Activated T-cell treated with anti-CD3 and anti-CD28 coated beads, Interleukin-2, amount 50 U/mL, for 72 hours (primary cell): ENCODE measurements at places on chromosomes 5 and 9. TPM values are rescaled to one million over a fixed set of nuclear protein-coding genes. Genes with fewer than 3 reads are reported as not detected.

DNA sequence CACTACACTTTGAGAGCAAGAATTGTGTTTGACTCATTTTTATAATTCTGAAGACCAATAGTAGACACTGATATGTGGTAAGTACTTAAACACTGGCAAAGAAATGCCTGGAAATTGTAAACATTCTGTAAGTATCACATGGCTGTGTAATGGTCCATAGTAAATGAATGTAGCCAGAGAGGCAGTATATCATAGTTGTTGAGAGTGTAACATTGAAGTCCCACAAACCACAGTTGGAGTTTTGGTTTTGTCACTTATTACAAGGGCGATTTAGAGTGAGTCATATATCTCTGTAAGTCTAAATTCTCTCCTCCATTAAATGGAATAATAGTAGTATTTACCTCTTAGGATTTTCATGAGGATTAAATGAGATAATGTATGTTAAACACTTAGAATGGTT is 181.1 kb upstream of the MEF2C start:
- DNase-seq: no peak

DNA sequence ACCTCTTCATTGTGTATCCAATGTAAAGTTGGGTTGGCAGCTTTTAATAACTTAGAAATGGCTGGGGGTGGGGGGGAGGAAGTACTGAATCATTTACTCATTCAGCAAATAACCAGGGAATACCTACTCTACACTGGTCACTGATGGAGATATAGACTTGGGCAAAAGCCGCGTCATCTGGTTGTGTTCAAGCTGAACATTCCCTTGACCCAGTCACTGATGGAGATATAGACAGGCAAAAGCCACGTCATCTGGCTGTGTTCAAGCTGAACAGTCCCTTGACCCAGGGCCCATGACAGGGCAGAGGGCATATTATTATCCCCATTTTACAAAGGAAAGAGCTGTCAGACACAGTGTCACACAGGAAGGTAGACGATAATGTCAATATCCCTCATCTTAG is 32.6 kb downstream of the FOXI1 start:
- DNase-seq: no peak

DNA sequence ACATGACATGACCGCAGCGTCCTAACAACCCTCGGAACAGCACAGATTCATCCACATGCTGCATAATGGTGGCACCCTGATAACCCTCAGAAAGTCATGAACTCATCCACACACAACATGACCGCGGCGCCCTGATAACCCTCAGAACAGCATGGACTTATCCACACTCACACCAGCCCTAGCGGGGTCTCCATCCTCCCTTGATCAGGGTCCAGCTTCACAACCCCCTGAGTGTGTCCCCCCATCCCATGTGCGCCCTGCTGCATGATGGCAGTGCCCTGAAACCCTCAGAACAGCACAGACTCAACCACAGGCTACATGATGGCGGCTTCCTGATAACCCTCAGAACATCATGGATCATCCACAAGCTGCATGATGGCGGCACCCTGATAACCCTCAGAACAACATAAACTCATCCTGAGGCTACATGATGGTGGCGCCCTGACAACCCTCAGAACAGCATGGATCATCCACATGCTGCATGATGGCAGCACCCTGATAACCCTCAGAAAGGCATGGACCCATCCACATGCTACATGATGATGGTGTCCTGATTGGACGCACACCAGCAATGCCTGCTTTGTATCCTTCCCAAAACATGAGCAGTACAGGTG is 28.3 kb downstream of the SLC6A3 start:
- DNase-seq: no peak

- DNase-seq: no peak
These were observed 233.7 kb upstream of the ADAMTSL1 start for GRCh38 chr9:18240213-18240612.

- no peak for DNase-seq
These were observed 14.6 kb downstream of the MRPS27 start for GRCh38 chr5:72305194-72306142.

DNA sequence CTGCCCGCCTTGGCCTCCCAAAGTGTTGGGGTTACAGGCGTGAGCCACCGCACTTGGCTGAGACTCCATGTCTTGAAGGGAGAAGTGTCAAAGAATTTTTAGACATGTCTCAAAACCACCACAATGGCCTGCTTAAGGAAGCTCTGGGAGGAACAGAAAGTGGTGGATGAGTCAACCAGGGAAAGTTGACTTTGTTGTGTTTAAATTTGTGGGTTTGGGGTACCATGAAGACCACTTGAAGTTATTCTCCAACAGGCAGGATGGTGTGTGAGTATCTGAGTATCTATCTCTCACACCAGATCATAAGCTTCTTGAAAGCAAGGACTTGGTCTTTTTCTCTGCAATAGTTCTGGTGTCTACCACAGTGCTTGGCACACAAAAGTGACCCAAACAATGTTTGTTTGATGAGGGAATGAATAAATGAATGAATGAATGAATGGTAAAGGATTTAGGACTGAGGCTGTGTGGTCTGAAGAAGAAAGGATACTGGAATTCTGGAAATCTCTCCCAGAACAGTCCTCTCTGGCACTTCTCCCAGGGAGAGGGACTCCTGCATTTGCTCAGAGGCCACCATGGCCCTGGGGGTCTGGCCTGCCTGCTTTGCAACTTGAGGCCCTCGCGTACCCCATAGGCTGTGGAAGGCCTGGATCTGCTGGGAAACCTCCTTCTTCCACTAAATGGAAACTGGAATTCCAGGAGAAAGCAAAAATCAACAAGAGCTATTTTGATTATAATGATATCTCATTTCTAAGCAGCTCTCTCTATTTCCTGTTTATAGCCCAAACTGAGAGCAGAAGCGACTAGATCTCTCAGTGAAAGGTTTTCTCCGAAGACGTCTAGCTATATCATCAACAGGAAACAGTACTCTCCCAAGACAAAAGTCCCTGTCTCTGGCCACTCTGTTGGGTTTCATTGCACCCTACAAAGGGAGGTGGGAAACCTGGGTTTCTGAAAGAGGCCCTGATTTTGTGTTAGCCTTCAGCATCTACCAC is 187.9 kb downstream of the PALM2AKAP2 start:
- no peak for DNase-seq

GRCh38 chr5:28549588-28549987 is 1511.2 kb upstream of the CDH9 start:
- no peak for DNase-seq

DNA sequence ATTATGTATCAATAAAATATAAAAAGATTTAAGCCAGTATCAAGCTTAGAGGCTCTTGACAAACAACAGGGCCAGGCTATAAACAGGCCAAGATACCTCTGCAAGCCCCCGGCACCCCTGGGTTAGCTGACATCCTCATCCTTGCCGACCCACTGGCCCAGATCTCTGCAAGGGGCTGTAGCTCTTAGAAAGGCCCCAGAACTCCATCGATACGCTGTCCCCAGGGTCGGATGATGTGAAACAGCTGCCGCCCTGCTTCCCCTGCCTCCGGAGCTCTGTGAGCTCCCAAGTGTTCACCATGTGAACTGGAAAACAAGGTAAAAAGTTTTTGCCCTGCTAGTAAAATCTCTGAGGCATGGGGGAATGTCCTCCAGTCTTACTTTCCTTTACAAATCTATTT is 20.1 kb downstream of the SH3PXD2B start:
- DNase-seq: no peak

GRCh38 chr5:20000416-20000815 is 12.4 kb upstream of the CDH18 start:
- DNase-seq: no peak

GRCh38 chr5:180117000-180117725 is 45.6 kb upstream of the RNF130 start:
- DNase-seq: no peak

DNA sequence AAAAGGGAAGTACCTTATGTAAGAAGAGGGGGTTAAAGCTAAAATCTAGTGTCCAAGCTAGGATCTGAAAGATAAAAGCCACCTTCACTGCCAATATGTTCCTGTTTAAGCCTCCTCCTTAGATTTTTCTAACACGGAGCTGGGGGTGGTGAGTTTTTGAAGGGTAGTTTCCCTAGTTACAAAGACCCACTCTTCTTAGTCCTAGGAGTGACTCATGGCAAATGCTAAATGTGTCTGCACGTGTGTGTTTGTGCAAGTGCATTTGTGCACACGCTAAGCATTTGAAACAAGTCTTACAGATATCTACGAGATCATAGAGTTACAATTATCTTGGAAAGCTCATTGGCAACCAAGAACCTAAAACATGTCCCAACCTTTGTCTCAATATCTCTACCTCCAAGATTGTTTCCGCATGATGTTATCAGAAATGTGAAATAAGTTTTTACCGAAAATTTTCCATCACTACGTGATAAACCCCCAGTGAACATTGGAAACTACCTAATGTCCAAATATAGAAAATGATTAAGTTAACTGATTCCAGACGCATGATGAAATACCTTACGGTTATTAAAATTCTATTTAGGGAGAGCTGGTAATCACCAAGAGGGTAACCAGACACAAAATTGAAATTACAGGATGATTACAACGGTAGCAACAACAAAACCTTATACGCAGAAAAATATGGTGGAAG is 78.0 kb upstream of the HRH2 start:
- no peak for DNase-seq

The CYFIP2 gene
- total RNA-seq: 288 TPM

The CDC25C gene
- 30.1 TPM for total RNA-seq

The OR13J1 gene
- total RNA-seq: not detected

The TRPM3 gene
- not detected for total RNA-seq
